ENCODE measurements at places on chromosomes 1 and 21.

DNA sequence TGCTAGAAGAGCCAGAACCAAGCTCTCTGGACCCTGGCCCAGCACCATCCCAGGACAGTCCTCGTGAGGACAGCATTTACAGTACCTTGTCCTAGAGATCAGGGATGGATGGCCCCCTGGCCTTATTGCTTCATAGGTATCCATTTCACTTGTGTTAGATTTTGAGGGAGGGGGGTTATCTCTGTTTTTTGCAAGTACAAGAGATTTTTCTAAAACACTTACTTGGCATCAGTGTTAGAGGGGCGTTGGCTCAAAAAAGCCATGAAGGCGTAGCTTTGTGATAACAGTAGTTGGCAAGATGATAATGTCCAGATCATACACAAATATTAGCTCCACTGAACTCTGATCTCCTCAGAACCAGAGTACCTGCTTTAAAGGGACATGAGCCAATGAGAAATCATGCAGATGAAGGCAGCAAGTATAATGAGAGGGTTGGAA lies 5.8 kb upstream of the ATP1B1 start:
- DNase-seq: no peak

GRCh38 chr1:49052102-49052501 lies 275.4 kb upstream of the BEND5 start:
- DNase-seq: no peak

DNA sequence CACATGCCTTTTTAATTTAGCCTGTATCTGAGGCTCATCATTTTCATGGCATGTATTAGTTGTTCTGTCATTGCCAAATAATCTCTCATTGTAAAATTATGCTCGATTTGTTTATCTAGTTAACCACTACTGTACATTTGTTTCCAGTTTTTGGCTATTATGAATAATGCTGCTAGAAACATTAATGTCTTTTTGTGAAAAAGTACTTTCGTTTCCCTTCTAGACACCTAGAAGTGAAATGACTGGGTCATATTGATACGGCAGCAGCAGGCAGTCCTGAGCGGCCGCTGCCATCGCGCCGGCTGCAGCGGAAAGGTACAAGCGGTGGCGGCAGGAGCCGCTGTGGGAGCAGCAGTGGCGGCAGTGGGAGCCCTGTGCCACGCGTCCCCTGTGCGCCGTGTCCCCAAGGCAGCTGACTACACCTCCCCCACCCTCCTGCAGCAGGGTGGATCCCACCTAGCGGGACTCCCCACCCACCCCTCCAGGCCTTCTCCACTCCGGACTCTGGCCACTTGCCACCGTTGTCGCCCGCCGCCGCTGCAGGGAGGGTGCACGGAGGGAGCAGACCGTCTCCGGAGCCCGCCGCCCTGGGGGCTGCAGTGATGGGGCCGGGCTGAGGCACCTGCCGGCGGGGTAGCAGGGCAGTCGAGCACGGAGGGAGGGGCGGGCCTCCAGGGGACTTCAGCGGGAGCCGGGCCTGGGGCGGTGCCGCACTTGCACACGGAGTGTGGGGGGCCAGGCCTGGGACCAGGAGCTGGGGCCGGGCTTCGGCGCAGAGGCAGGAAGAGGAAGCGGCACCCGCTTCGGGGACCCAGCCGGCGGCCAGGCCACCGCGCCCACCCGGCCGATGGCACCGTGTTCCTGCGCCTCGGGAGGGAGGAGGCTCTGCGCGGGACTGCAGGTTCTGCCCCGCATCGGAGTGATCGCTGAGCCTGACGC lies 66.8 kb upstream of the RGS7 start:
- peak; percentile 35 for DNase-seq

- no peak for DNase-seq
Observed at GRCh38 chr1:193113258-193113991, 8.2 kb upstream of the GLRX2 start.

DNA sequence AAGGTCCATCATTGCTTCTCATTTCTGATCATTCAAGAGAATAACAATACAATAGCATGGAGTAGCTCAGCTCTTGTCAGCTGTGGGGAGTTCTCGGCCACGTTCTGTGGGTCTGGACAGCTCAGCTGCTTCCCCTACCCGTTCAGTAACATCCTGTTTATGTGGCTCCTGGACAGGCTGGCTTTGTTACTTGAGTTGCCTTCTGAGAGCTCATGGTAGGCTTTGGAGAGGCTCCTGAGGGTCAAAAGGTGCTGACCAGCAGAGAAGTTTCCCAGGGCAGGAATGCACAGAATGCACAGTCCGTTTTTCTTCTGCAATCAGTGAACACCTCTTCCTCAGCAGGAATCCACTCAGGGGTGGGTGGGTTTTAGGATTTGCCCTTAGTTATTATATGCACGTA lies 36.0 kb downstream of the KAZN start:
- DNase-seq: no peak

- DNase-seq: no peak
Observed at GRCh38 chr21:44273046-44273445, 11.3 kb upstream of the DNMT3L start.

GRCh38 chr1:234710936-234711724 lies 101.2 kb upstream of the IRF2BP2 start:
- DNase-seq: no peak

Data from activated T-cell treated with anti-CD3 and anti-CD28 coated beads, Interleukin-2, amount 50 U/mL, for 24 hours (primary cell).